GM13976 (cell line): ENCODE measurements at places on chromosomes 7 and 10.

GRCh38 chr7:44733708-44734481, 14.8 kb upstream of the ZMIZ2 start:
- DNase-seq = no peak

DNA sequence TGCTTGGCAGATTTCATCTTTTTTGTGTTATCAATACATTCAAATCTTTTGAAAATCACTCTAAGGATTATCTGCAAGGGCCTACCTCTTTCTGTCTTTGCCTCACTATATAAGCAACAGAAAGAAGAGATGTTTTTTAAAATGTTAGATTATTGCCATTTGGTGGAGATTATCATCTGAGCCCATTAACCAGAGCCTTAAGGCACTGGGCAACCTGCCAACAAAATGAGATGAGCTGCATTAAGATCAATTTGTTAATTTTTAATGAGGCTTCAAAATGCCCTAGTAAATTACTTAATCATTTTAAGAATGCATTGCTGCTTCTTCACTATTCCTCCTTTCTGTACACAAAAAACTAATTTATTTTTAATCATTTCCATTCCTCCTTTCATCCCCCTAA, 314.1 kb downstream of the SNX13 start:
- no peak for DNase-seq

DNA sequence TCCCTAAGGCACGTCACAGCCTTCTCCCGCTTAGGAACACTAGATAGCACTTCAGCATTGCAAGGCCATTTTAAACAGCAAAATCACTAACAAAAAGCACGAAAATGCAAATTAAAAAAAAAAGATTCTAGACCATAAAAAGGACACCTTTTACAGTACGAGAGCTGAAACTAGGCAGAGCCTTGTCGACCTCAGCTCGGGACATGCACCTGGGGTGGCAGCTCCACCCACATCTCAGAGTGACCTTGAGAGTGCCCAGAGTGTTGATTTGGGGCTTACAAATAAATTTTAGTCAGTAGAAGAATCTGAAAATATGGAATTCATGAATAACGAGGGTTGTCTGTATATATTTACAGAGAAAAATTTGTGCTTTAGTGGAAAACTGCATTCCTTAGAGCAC, 1.1 kb downstream of the MRPS24 start:
- no peak for DNase-seq

DNA sequence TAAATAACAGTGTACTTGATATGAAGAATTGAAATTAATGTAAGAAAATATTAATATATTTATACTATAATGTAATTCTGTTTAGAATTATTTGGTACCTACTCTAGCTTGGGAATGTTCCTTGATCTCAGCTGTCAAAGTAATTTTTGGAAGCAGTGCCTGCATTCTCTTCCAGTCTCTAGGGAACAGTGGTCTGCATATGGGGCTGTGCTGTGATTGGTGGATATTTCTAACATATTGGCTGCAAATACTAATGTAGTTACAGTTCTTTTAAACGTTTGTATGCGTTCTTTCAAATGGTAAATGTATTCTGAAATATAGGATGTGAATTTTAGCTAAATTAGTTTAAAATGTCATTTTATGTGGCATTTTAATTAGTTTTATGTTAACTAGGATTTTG, 87.2 kb downstream of the PHF14 start:
- DNase-seq = no peak

DNA sequence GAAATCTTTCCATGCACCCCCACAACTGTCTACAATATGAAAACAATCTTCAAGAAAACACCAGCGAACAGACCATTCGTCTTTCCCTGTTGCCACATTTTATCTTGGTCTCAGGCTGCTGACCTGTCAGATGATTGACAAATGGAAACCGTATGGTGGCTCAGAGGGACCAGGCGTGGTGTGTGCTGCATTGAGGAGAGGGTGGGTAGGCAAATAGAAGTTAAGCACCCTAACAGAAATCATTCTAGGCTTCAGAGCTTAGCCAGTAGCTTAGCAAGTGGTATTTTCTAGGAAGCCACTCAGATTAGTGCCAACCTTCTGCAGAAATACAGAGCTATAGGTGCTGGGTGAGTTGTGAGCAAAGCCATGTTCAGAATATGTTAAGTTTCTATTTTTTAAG, 114.9 kb downstream of the DPP6 start:
- no peak for DNase-seq

GRCh38 chr10:61342858-61343572, 110.2 kb downstream of the TMEM26 start:
- no peak for DNase-seq

DNA sequence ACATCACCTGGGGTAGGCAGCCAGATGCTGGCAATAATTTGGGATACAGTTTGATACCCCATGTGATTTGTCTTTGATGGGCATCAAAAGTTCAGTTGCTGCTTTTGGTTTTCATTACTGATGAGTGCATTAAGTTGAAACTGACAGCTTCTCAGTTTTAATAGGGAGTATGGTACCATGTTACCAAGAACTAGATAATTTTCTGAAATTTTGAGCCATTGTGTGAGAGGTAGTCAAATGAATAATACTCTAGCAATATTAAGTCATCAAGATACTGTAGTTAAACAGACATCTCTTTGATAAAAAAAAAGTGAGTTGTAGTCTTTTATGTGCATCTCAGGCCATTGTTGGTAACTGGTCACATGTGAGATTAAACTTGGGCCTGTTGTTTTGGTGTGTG, 71.5 kb downstream of the ST7 start:
- no peak for DNase-seq

DNA sequence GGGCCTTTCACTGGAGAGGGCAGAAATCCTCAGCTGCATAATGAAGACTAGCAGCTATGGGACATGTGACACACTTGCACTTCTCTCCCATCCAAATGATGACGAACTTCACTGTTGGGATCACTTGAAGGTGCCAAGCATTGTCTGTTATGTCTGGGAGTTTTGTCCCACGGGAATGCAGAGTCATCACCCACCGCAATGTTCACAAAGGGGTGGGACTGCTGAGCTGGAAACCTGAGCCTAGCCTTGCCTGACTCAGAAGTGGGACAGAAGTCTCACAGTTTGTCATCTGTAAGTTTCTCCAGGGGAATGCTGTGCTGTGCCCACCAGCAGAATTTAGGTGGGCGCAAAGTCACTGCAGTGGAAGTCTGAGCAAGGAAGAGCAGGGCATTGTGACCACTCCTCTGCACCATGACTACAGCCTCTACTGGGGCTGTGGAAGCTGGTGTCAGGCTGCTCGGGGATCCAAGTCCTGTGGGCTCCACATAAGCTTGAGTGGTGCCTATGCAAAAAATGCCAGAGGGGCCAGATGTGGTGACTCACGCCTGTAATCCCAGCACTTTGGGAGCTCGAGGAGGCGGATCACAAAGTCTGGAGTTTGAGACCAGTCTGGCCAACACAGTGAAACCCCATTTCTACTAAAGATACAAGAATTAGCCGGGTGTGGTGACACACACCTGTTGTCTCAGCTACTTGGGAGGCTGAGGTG, 472.0 kb upstream of the CNTNAP2 start:
- no peak for DNase-seq

DNA sequence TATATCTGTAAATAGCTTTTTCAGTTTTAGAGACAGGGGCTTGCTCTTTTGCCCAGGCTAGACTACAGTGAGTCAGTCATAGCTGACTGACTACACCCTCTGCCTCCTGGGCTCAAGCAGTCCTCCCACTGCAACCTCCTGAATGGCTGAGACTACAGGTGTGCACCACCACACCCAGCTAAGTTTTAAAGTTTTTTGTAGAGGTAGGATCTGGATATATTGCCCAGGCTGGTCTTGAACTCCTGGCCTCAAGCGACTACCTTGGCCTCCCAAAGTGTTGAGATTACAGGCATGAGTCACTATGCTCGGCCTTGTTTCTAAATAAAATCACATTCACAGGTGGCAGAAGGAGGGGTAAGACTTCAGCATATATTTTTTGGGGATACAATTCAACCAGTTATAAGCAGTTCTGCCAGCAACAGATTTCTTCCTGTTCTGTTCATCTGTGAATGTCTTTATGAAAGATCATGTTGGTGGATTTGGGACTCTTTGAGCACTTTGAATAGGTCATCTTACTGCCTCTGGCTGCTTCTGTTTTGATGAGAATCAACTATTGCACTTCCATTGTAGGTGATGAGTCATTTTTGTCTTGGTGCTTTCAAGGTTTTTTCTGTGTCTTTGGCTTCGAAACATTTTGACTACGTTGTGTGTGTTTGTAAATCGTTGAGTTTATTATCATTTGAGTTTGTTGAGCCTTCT, 15.7 kb downstream of the RBM33 start:
- peak; percentile 75 for DNase-seq

GRCh38 chr7:70785427-70785826, 346.5 kb upstream of the GALNT17 start:
- no peak for DNase-seq
